ENCODE measurements at places on chromosomes 1 and 21. TPM values are rescaled to one million over a fixed set of nuclear protein-coding genes. Genes with fewer than 3 reads are reported as not detected.

The TRPM2 gene
- total RNA-seq, result 6.7 TPM

The FAM72A gene
- total RNA-seq, result 7.5 TPM

The SLFNL1 gene
- not detected for total RNA-seq

The HSD3B2 gene
- total RNA-seq, result not detected

The SH3D21 gene
- total RNA-seq, result 7.2 TPM

The RNASEL gene
- 5.9 TPM for total RNA-seq

The TCEA3 gene
- 1.7 TPM for total RNA-seq

The GJA8 gene
- 0.12 TPM for total RNA-seq

The CSDE1 gene
- total RNA-seq, result 465 TPM

The CHIA gene
- total RNA-seq, result not detected

The MANEAL gene
- 5.6 TPM for total RNA-seq

The KRTAP7-1 gene
- total RNA-seq, result not detected

The CSF3R gene
- not detected for total RNA-seq

The CHTOP gene
- total RNA-seq, result 34.7 TPM

The FAM151A gene
- total RNA-seq, result not detected

The S100A2 gene
- total RNA-seq, result 11.2 TPM

The FCAMR gene
- not detected for total RNA-seq

The CCNL2 gene
- total RNA-seq, result 62.8 TPM

The IFFO2 gene
- total RNA-seq, result 9.9 TPM
